ENCODE measurements at places on chromosomes 11 and 22. TPM values are rescaled to one million over a fixed set of nuclear protein-coding genes. Genes with fewer than 3 reads are reported as not detected.
A peak's percentile ranks its signal among the peaks of the same experiment; 100 is the strongest.

NUDT8 gene
- 6.9 TPM for total RNA-seq

GRCh38 chr11:120209746-120210625 lies 846 bp upstream of the OAF start:
- DNase-seq = no peak

- peak; percentile 90 for DNase-seq
Observed at GRCh38 chr11:119168471-119169281, at the start of gene NLRX1. Gene NLRX1 (plus strand): TSS chr11:119168725. CDS start chr11:119171404, 2,679 bp downstream.

DNA sequence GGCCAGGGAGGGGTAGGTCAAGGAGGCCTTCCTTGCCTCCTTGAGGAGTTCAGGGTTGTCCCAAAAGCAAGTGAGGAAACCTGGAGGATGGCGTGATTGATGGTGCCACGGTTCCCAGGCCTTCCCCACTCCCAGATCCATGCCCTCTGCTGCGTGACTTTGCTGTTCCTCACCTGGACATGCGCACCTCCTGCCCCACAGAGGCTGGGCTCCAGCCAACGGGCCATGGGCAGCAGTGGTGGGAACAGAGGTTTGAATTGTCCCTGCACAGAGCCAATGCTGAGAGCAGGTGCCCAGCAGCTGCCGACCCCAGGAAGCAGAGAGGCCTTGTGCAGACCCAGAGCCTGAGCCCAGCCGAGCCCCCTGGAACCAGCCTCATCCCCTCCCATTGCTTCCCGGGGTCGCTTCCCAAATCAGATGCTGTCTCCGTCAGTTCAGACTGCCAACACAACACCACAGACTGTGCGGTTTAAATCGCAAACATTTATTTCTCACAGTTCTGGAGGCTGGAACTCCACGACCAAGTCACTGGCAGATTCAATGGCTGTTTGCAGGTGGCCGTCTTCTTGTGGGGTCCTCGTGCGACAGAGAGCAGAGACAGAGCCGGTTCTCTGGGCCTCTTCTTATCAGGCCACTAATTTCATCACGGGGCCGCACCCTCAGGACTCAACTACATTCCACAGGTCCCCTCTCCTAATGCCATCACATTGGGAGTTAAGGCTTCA lies 6.2 kb upstream of the LINC01488 start:
- DNase-seq = no peak

DNA sequence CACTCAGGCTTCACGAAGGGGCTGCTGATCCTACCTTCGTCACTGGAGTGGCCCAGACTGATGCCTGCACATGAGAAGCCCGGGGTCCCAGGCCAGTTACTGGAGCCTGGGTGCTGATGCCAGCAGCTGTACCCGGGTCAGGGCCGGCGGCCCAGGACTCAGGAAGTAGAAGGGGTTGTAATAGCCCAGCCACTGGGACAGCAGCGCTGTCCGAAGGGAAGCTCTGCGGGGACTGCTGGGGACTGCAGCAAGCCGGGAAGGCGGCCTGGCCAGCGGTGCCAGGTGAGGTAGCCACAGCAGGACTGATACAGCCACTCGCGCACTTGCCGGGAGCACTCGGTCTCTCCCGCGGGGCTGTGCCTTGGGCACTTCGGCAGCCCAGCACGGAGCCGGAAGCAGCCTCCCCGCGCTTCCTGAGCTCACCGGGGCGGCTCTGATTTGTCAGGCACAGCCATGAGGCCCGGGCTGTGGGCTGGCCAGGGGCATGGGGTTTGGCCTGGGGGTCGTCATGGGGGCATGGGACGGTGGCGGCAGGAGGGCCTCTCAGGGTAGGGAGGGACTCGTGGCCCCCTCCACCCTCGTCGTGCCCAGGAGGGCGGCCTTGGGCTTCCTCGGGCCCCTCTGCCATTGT lies 13.9 kb upstream of the OR8K1 start:
- no peak for DNase-seq

GRCh38 chr11:120129570-120129969 lies 8.3 kb downstream of the TRIM29 start:
- DNase-seq = no peak
